ENCODE measurements at places on chromosomes 13 and 19.

GRCh38 chr19:49927526-49928264 is 1.3 kb upstream of the ATF5 start:
- no peak for DNase-seq

DNA sequence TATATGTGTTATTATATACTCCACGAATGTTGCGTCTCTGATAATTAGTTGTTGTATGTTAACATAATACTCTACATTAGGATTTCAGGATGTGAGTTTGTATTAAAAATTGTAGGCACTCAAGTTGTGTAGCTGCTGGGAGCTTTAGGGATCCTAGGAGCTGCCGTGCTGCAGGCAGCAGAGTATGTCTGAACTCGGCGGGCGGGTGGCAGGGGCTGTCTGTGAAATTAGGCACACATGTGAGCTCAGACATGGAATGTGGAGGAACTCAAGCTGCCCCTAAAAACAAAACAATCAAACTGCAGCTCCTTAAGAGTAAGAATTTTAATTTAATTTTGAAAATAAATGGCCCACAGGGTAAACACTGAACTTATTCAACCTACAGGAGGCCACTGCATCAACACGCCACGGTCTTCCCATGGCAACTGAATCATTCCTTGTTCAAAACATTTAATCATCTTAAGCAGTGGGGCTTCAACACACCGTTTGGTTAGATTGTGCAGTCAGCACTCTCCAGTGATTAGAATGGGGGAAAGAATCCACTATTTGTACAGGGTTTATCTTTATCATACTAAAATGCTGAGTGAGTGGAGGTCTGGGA is 22.7 kb downstream of the SERTM1 start:
- DNase-seq, result no peak

DNA sequence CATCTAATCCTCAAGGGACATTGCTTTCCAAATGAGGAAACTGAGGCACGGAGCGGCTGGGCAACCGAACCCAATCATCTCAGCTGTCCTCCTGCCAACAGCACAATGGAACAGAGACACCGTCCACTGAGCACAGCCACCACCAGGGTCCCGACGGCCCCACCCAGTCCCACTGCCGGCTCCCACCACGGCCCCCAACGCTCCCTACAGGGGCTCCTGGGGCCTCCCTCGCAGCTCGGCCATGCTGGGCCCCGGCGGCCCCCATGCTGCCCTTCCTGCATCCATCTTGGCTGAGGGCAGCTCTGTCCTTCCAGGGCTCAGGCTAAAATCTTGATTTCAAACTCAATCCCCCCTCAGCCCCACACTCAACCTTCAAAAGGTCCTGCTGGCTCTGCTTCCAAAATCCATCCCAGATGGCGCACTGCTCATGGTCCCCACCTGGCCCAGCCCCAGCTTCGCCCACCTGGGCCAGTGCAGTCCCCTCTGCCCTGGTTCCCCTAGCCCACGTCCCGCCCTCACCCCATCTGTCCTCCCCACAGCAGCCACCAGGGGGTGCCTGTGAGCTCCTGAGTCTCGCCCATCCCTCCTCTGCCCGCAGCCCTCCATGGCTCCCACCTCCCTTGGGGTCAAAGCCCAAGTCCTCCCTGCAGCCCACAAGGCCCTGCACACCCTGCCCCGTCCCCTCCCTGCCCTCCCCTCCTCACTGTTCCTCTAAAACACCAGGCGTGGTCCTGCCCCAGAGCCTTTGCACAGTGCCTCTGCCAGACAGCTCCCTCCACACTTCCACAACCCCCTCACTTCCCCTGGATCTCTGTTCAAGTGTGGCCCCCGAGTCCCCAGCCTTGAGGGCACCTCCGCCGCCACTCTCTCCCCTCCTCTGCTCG is 7.9 kb downstream of the PIP5K1C start:
- DNase-seq, result peak; percentile 23

GRCh38 chr13:81551036-81551435 is 1210.1 kb upstream of the SPRY2 start:
- DNase-seq, result no peak

DNA sequence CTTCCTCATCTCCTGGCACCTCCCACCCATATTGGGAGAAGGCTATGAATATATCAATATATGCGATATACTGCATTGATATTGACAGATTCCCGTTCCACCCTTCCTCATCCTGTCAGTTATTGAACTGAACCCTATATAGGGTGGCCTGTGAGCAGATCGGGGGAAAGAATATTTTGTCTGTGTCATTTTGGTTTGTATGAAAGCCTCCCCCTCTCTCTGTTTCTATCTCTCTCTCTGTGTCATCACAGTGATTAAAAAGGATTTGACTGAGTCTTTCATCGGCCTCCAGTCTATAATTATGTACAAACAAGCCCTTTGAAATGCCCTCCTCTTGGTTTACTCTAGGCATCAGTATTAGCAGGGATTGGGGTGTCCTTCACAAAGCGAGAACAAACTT is 35.7 kb downstream of the RASL11A start:
- DNase-seq, result no peak

DNA sequence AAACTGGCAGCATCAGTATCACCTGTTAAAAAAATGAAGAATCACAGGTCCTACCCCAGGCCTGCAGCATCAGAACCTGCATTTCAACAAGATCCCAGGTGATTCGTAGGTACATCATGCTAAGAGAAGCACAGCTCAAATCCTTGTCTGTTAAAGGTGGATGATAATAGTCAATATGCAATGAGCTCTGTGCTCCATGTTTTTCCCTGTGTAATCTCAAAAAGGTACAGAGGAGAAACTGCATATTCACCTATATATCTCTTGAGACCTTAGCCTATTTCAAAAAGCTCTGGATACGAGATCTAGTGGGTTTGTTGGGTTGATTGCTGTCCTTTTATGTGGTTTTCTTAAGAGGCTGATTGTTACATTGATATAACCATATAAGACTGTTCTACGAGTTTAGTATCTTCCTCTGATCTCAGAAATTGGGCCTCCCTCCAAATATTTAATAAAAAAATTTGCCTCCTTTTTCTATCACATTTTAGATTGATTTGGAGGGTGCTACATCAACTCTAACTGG is 148.9 kb downstream of the DCT start:
- DNase-seq, result no peak

GRCh38 chr19:50531171-50531612 is 17.5 kb upstream of the ASPDH start:
- no peak for DNase-seq

- DNase-seq, result no peak
Measured at GRCh38 chr13:60944016-60944415, 471.6 kb downstream of the PCDH20 start.

GRCh38 chr13:30224732-30225131 is 82.6 kb downstream of the KATNAL1 start:
- DNase-seq, result no peak

- no peak for DNase-seq
Measured at GRCh38 chr19:1560286-1560882, 7.7 kb downstream of the MEX3D start.

DNA sequence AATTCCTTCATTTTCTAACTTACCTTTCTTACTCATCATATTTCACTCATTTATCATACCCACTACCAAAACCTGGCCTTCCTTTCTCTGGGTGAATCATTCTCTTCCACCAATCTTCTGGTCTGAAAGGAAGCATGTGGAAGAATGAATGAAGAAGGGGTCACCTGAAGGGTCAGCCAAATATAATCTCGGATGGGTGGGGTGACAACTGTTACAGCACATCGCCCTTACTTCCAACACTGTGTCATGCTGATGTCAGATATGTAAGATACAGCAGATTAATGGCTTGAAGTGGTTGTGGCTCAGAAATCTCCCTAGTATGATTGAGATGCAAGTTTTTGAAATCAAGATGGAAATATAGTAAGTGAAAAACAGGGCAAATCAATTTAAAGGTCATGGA is 401.7 kb upstream of the HTR2A start:
- no peak for DNase-seq

DNA sequence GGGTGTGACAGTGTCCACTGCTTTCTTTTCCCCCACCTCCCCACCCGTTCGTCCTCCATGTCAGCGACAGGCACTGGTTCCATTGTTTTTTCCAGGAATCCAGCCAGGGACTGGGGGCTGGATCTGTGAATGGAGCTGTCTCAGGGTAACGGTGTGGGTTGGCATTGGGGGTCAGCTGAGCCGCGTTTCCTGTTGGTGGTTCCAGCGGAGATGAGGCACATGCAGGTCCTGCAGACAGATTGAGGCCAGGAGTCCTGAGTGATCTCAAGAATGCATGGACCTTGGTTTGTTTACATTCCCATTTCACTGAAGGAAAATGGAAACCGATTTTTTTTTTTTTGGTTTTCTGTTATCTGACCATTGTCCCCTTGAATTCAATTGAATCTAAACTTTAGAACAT is 303.9 kb downstream of the FGF9 start:
- DNase-seq, result no peak

DNA sequence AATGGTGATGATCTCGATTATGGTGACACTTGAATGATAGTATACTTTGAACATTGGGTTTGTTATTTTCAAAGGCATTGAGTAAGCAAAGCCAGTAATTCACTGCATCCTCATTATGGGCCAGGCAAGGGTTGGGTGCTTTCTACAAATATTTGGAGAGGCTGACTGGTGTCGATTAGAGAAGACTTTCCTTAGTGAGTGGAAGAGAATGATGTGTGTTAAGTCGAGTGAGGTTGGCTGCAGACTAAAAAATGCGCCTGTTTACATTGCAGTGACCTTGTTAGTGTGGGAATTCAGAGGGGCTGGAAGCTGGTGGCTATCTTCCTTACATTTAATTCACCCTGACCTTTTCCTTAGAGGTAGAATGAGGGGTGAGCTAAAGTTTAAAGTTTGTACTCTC is 22.4 kb upstream of the RNF113B start:
- DNase-seq, result no peak

DNA sequence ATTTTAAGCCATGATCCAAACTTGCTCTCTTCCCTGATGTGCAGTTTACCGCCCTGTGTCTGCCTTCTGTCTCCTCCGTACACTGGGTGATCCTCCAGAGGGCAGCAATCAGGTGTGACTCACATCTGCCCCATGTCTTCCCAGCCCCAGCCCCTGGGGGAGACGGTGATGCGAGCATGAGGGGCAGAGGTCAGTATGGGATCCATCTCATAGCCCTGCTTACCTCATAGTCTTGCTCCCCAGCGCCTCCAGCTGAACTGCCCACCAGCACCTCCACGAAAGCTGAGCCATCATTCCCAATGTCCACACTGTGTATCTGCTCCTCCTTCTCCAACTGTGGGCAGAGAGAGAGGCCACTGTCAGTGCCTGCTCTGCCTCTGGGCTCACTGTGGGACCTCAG is 14.6 kb downstream of the XRCC1 start:
- DNase-seq, result no peak

GRCh38 chr19:40213882-40214570 is 4.2 kb downstream of the TTC9B start:
- no peak for DNase-seq

DNA sequence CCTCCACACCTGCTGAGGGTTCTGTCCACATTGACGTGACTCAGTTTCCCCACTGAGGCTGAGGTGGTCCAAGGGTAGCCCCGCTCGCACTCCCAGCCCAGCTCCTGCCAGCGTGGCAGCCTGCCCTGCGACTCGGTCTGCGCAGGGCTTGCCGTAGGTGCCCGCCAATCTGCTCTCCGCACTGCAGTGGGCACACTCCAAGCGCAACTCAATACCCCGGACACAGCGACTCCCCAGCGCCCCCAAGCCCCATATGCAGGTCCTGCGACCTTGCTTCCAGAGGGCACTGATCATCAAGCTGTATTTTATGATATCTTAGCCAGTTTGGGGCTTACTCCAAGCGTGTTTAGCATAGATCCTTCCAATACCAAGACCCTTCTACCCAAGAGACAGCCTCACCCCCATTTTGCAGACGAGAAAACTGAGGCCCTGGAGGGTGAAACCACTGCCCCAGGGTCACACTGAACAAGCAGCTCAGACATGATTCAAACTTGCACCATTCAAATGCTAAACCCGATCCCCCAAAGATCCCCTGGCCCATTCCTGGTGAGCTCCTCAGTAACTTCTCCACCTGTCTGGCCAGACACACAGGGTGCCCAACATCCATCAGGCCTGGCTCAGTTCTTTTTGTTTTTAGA is 13.5 kb downstream of the PTPRS start:
- no peak for DNase-seq

GRCh38 chr13:30681843-30682242 is 53.5 kb upstream of the ALOX5AP start:
- no peak for DNase-seq

GRCh38 chr13:111908981-111909380 is 158.0 kb upstream of the SOX1 start:
- DNase-seq, result no peak

GRCh38 chr13:80334597-80335260 is 6.2 kb downstream of the SPRY2 start:
- no peak for DNase-seq

DNA sequence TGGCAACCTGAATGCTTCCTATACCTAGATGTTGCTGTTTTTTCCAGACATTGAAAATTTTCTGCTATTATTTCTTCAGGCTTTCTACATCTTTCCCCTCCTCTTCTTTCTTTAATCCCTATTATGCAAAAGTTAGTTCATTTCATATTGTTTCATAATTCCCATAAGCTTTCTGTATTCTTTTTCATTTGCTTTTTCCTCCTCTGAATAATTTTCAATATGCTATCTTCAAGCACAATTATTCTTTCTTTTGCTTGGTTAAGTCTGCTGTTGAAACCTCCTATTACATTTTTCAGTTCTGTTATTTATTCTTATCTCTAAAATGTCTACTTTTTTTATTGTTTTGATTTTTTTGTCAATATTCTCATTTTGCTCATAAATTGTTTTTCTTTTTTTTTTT is 947.1 kb upstream of the MIR17HG start:
- DNase-seq, result no peak

DNA sequence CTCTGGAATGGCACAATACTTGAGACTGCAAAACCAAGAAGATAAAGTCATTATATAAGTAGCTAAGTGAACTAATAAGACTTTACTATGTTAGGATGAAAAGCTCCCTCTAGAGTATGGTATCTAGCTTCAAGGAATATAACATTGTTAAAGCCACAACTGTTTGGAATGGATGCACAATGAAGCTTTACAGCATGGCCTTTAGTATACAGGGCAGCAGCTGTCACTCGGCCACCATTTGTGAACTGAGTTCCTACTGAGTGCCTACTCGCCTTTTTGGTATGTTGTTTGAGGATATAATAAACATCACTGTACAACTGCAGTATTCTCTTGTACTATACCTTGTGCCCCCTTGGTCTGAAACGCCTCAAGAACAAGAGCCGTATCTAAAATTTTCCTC is 6.8 kb downstream of the ALG5 start:
- no peak for DNase-seq

DNA sequence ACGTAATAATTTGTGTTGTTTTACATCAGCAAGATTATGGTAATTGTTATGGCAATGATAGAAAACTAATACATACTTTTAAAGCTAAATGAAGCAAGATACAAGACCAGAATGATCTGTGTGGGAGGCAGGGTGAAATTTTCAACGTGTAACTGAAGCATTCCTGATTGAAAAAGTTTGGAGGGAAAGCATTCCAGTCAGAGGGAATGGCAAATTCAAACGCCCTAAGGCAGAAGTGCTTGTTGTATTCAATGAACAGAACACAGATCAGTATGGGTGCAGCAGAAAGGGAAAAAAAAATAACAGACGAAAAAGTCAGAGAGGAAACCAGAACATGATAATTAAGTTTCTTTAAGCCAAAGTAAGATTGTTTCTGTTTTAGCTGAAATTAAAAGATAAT is 928.5 kb upstream of the SLITRK1 start:
- no peak for DNase-seq

Measured in activated T-helper 1 cell treated with Interleukin-2 at 50 U/mL for 16 hours (primary cell).